ENCODE measurements at places on chromosomes 7 and 10.
A peak's percentile ranks its signal among the peaks of the same experiment; 100 is the strongest.

GRCh38 chr10:14478604-14479003 lies 147.9 kb upstream of the FRMD4A start:
- peaks cover 4% of the 10 kb centered on the region for H3K4me1 ChIP-seq
- DNase-seq = peak; percentile 87
- H3K27me3 ChIP-seq = no peaks in the 10 kb centered on the region
- H3K4me3 ChIP-seq = no peak overlapping the region
- no peak overlapping the region for H3K27ac ChIP-seq

DNA sequence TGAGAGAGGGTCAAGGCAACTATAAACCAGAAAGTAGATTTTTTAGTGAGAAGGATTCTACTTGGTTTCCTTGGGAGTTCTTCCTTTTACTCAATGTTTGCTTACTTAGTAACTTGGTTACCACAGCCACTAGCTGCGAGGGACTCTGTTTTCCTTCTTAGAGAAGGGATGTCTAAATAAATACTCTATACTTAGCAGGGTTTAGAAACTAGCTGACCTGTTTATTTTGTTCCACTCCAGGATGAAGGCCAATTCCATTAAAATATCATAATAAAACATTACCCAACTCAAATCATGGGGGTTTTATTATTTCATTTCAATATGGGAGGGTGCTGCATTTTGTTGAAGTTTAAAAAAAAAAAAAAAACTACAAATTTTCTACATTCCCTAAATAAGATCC lies 87.3 kb downstream of the PPP1R3A start:
- no peak overlapping the region for H3K4me3 ChIP-seq
- DNase-seq = no peak
- H3K27me3 ChIP-seq = no peaks in the 10 kb centered on the region
- no peaks in the 10 kb centered on the region for H3K4me1 ChIP-seq
- H3K36me3 ChIP-seq = no peaks in the 10 kb centered on the region

- H3K27me3 ChIP-seq = no peaks in the 10 kb centered on the region
- H3K27ac ChIP-seq = no peak overlapping the region
- DNase-seq = peak; percentile 39
- H3K36me3 ChIP-seq = no peaks in the 10 kb centered on the region
- peaks cover 7% of the 10 kb centered on the region for H3K4me1 ChIP-seq
Observed at GRCh38 chr7:143049362-143049761, 2.8 kb upstream of the OR6V1 start.

DNA sequence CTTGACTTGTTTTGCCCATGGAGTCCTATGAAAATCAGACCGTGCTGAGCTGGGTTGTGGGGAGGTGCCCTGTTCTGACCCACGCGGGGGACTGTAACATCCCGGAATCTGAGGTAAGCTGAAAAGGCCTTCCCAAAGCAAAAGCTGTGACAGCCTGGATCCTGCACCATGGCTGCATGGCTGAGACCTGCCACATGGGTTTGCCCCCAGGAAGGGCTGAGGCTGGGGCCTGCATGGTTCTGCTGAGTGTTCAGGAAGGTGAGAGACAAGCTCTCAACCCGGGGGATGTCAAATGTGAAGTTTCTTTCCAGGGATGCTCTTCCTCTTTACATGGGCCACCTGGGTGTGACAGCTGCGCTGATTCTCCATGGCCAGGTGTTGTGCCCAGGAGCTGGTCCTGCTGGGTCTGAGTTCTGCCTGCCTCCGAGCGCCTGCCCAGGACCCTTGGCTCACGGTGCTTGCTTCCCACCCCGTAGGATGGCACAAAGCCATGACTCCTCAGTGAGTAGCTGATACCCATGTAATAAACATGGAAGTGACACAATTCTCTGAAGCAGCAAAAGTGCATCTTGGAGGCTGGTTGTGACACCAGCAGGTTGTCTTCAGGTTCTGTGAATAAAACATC lies 58.3 kb downstream of the VIPR2 start:
- no peaks in the 10 kb centered on the region for H3K27me3 ChIP-seq
- no peak for DNase-seq
- H3K4me3 ChIP-seq = no peak overlapping the region
- H3K27ac ChIP-seq = no peak overlapping the region

- H3K36me3 ChIP-seq = no peaks in the 10 kb centered on the region
- H3K4me1 ChIP-seq = no peaks in the 10 kb centered on the region
- no peak overlapping the region for H3K27ac ChIP-seq
- H3K4me3 ChIP-seq = no peak overlapping the region
- H3K27me3 ChIP-seq = no peaks in the 10 kb centered on the region
Observed at GRCh38 chr7:48249166-48249565, 77.9 kb downstream of the ABCA13 start.

GRCh38 chr7:138657854-138658386 lies 43.2 kb downstream of the SVOPL start:
- peaks cover 28% of the 10 kb centered on the region for H3K27me3 ChIP-seq
- H3K4me1 ChIP-seq = no peaks in the 10 kb centered on the region
- no peak overlapping the region for H3K27ac ChIP-seq

GRCh38 chr10:4947635-4948596 lies 15.3 kb upstream of the AKR1C1 start:
- DNase-seq = no peak
- peaks cover 8% of the 10 kb centered on the region for H3K4me1 ChIP-seq
- no peak overlapping the region for H3K4me3 ChIP-seq
- H3K36me3 ChIP-seq = no peaks in the 10 kb centered on the region
- H3K27me3 ChIP-seq = no peaks in the 10 kb centered on the region

- no peaks in the 10 kb centered on the region for H3K36me3 ChIP-seq
- DNase-seq = no peak
Observed at GRCh38 chr10:16417341-16417740, 19.5 kb upstream of the PTER start.

DNA sequence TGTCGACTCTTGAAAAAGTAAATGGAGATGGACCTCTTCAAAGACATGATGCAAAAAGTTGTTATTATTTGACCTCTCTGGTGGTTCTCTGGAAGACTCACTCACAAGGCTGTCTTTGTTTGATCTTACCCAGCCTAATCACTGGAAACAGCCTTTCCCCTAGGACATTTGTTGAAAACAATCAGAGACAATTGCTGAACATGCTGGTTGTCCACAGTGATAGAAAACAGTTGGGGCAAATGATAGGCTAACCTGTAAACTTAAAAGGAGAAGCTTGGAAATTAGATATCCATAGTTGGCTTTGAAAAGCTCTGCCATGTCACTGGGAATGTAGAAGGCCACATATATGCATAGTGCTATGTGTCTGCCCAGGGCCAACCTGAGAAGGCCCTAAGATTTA lies 22.9 kb upstream of the TES start:
- H3K27me3 ChIP-seq = no peaks in the 10 kb centered on the region
- H3K4me3 ChIP-seq = no peak overlapping the region
- H3K4me1 ChIP-seq = peaks cover 2% of the 10 kb centered on the region
- H3K36me3 ChIP-seq = no peaks in the 10 kb centered on the region

DNA sequence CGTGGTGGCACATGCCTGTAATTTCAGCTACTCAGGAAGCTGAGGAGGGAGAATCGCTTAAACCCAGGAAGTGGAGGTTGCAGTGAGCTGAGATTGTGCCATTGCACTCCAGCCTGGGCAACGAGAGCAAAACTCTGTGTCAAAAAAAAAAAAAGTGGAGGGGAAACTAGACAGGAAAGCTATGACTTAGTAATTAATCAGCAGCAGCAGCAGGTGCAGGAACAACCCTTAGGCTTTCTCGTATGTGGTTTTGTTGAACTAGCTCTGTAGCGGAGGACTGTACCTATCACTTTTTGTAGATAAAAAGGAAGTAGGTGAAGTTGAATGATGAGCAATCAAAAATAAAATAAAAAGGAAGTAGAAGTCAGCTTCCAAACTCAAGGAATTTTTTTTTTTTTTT lies 76.9 kb upstream of the KMT2C start:
- no peaks in the 10 kb centered on the region for H3K4me1 ChIP-seq
- no peak for DNase-seq
- no peak overlapping the region for H3K4me3 ChIP-seq
- H3K27ac ChIP-seq = no peak overlapping the region

DNA sequence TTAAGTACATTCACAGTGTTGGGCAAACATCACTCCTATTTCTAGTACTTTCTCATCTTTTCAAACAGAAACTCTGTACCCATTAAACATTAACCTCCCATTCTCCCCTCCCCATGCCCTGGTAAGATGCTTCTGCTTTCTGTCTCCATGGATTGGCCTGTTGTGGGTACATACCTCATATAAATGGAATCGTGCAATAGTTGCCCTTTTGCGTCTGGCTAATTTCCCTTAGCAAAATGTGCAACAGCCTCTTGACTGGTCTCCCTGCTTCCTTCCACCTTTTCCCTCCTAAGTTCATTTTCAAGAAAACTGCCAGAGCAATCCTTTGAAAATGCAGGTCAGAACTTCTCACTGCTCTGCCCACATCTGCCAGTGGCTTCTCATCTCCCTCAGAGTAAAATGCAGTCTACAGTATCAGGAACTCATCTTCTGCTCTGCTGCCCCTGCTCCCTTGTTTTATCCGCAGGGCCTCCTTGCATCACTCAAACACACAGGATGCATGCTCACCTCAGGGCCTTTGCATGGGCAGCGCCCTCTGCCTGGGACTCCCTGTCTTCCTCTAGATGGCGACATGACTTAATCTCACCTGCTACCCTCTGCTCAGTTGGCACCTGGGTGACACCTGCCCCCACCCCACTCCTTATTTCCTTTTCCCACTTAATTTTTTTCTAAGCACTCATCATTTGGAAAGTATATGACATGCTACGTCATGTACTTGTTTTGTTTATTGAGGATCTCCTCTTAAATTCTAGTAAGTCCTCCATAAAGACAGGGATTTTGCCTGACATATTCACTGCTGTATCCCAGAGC lies 44.3 kb upstream of the ECHDC3 start:
- H3K4me1 ChIP-seq = peaks cover 7% of the 10 kb centered on the region
- no peak overlapping the region for H3K4me3 ChIP-seq
- no peak for DNase-seq
- H3K36me3 ChIP-seq = no peaks in the 10 kb centered on the region
- H3K27ac ChIP-seq = no peak overlapping the region

DNA sequence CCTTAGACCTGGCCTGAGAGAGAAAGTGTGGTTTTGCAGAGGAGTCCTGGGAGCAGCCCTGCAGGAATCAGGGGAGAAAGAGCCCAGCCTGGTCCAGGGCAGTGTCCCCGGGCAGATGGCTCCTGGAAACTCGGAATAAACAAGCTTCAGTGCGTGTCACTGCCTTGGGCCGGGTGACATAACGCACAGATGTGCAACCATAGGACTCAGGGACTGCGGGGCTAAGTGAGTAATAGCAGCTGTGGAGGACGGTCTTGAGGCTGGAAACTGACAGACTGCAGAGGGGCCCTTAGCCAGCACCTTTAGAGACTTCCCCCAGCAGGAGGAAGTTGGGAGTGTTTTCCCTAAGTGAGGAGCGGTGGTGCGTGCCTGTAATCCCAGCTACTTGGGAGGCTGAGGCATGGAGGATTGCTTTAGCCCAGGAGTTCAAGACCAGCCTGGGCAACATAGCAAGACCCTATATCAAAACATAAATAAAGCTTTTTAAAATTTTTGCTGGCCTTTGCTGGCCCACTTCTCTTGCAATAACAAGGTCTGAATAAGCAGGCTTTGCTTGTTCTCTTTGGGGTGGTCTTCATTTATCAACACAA lies 5.3 kb upstream of the CLIP2 start:
- no peaks in the 10 kb centered on the region for H3K27me3 ChIP-seq
- DNase-seq = no peak
- H3K4me3 ChIP-seq = no peak overlapping the region

GRCh38 chr7:154186811-154187210 lies 134.6 kb downstream of the DPP6 start:
- H3K27ac ChIP-seq = no peak overlapping the region
- H3K4me3 ChIP-seq = no peak overlapping the region
- H3K36me3 ChIP-seq = no peaks in the 10 kb centered on the region
- H3K4me1 ChIP-seq = no peaks in the 10 kb centered on the region
- peaks cover 3% of the 10 kb centered on the region for H3K27me3 ChIP-seq

DNA sequence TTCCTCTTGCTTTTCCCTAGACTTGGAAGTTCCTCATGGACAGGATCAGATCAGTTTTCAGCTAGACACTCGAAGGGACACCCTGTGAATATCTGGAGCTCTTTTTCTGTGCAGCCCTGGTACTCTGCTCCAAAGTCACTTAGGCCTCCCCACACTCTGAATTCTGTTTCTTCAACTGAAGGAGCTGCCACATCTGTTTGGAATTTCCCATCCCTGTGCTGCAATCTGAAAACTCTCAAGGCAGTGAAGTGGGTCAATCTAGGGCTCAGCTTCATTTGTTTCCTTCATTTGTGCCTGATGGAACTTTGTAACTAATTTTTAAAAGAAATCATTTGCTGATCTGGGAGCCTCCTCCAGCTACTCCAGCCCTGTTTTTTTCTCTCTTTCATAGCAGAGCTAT lies 9.6 kb downstream of the EPC1 start:
- DNase-seq = no peak
- H3K36me3 ChIP-seq = peaks cover 21% of the 10 kb centered on the region
- H3K27me3 ChIP-seq = no peaks in the 10 kb centered on the region
- H3K4me3 ChIP-seq = no peak overlapping the region

Measured in A673 (cell line).